ENCODE measurements at places on chromosomes 6 and 20.

DNA sequence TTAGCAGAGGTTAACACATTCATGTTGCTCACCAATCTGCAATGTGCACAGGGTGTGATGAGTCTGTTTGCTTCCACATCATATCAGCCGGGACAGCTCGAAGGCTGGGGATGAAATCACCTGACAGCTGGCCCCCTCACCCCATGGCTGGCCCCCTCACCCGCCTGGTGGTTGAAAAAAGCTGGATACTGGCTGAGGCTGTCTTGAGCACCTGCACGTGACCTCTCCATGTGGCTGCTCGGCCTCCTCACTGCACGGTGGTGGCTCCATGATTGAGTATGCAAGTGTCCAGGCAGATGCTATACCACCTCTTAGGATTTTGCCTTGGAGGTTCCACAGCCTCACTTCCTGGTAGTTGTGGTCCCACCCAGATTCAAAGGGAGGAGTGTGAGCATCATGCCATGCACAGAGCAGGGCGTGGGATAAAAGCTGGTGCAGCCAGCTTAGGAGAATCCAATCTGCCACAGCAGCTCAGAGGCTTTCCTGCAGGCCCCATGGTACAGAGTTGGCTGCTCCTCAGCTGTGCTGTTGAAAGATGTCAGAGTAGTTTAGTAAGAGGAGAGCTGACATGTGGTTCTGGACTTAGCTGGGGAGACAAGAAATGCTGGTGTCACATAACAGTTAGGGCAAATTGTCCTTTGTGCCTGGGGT lies 29.6 kb upstream of the SYNDIG1 start:
- peak; percentile 48 for DNase-seq

GRCh38 chr6:16514249-16514648 lies 247.0 kb downstream of the ATXN1 start:
- DNase-seq: peak; percentile 74

GRCh38 chr6:136031982-136032381 lies 180.5 kb downstream of the PDE7B start:
- peak; percentile 34 for DNase-seq

- peak; percentile 39 for DNase-seq
These were observed 197.7 kb downstream of the BCAS1 start for GRCh38 chr20:53872561-53873229.

DNA sequence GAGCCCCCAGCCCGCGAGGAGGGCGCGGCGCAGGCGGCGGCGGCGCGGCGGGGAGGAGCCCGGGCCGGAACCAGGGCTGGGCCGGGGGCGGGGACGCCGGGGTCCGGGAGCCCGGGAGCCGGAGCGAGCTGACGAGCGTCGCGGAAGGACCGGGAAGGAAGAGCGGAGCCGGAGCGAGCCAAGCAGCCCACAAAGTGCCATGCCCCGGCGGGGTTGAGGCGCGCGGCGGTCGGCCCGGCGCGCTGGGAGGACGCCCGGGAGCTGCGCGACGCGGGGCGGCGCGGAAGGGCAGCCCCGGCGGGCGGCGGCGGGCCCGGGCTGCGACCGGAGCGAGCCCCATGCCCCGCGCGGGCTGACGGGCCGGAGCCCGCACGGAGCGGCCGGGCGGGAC lies 289 bp downstream of the FOXP4 start:
- peak; percentile 44 for DNase-seq

DNA sequence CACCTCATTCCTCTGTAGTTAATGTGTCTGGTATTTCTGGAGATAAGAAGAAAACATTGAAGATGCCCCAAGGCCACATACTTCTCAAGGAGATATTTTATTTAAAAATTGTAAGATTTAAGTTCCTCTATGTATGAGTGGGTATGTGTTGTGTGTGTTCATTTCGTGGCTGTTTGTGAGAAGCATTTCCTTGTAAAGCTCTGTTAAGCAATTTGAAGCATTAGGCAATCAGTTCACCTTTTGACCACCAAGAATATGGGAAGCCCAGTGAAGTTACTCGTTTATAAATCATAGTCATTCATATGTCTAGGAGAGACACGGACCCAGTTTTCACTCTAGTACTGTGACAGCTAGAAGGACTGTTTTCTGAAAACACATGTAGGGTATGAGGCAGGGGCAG lies 717.6 kb upstream of the MAP3K7 start:
- DNase-seq: no peak

GRCh38 chr20:3803854-3804253 lies 7.7 kb downstream of the CDC25B start:
- no peak for DNase-seq

- DNase-seq: no peak
These were observed 164.9 kb downstream of the SCML4 start for GRCh38 chr6:107658920-107659865.

GRCh38 chr6:169472786-169473416 lies 219.3 kb upstream of the THBS2 start:
- DNase-seq: no peak

DNA sequence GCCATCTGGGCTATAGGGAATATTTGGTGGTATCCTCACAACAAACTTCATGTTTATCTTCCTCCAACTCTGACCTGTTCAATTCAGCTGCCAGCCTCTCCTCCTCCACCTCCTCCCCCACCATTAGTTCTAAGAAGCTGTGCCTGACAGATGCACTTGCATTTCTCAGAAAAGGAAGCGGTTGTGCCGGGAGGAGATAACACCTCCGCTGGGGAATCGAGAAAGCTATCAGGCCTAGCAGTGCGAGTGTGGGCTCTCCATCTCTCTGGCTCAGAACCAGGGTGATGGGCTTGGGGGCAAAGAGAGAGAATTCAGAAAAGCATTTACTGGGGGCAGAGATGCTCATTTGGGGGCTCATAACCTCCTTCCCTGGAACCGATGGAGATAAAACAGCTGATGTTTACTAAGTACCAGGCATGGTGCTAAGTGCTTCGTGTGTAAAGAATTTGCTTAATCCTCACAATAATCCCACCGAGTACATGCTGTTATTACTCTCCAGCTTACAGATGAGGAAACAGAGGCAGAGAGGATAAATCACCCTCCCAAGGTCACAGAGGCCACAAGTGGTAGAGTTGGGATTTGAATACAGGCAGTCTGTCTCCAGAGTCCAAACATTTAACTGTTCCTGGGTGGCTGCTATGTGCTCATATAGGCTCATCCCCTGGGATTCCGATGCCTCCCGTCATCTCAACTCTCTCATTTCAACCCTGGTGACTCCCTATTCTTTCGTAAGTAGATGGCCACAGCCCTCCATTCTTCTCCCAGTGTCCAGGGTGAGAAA lies 38.3 kb downstream of the COX4I2 start:
- no peak for DNase-seq

GRCh38 chr20:46581391-46581790 lies 30.9 kb upstream of the OCSTAMP start:
- DNase-seq: no peak

DNA sequence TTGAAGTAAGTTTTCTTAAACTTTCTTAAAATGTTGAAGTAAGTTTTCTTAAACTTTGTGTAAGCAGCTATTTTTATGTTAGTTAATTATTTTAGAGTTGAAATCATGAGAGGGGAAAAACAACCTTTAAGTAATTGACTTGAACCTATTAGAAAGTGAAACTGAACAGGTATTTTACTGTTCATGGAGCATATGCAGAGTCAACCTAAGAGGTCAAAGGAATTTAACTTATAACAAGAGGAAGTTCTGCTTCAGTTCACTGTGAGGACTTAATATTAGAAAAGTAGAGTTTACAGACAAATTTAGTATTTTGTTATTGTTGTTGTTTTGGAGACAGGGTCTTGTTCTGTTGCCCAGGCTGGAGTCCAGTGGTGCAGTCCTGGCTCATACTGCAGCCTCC lies 38.0 kb downstream of the CDYL start:
- DNase-seq: no peak

- no peak for DNase-seq
These were observed 9.4 kb downstream of the ARFGAP1 start for GRCh38 chr20:63281742-63282665.

GRCh38 chr20:43954704-43955061 lies 40.0 kb downstream of the TOX2 start:
- DNase-seq: no peak

DNA sequence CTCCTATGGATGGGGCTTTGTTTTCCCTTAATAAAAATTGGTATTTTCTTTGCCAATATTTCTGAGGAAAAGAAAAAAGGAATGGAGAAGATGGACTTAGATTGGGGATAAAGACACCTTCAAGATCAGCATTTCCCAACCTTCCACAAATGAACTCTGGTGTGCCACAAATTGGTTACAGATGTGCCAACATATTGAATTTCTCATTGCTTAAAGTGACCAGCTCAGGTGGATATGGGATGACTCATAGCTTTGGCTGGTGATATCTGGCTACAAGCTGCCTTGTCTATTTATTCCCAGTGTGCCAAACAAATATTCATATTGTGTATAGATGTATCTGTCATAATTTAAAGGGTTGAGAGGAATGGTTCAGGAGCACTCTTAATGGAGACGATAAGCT lies 32.5 kb downstream of the THEMIS start:
- DNase-seq: no peak

DNA sequence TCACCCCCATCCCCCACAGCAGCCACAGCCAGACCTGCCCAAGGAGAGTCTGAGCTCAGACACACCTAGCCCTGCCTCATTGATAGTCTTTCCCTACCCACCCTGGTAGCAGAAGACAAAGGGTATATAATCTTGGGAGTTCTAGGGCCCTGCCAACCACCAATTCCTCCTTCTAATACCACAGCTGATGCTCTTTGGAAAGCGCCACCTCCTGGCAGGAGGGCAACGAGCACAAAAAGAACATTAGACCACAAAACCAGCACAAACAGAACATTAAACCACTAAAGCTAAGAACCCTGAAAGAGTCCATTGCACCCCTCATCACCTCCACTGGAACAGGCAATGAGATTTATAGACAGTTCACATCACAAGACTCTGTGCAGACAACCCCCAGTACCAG lies 195.8 kb upstream of the FUT9 start:
- DNase-seq: no peak

- no peak for DNase-seq
These were observed 126.9 kb downstream of the SYCP2 start for GRCh38 chr20:59806578-59806975.

- DNase-seq: no peak
These were observed 58.0 kb downstream of the GFOD1 start for GRCh38 chr6:13429406-13429753.

- DNase-seq: peak; percentile 24
These were observed 73.3 kb downstream of the OTOR start for GRCh38 chr20:16821211-16822089.

DNA sequence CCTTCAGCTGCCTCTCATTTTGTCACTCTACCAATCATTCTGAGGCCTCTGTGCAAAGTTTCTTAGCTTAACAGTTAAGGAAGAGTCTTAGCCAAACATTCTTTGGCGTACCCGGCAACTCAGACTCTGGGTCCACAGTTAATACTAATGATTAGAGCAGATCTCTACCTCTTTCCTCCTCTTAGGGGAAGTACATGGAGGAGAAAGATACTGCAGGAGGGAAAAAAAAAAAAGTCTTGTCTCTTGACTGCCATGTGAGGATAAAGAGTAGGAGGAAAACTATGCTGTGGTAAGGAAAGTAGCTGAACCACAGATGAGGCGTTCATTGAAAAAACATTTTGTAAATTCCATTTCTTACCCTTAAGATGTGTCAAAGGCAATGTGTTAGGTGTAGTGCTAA lies 44.0 kb upstream of the MARCKS start:
- DNase-seq: no peak

DNA sequence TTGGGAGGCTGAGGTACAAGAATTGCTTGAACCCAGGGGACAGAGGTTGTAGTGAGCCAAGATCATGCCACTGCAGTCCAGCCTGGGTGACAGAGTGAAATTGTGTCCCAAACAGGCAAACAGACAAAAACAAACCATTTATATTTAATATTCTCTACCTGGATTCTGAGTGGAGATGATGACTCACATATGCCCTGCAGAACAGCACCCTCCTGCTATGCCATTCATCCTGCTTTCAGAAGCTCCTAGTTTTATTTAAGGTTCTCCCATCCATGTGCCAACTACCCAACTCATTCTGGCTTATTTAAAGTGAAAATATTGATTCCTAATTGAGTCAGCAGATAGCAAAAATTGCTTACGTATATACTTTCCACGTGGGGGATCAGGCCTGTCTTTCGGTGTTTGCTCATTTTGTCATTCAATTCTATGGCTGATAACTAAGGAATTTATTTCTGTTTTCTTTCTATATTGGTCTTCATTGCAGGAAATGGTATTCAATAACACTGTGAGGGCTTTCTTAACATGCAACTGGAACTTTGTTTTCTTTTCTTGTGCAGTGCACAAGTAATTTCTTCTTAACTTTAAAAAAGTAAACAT lies 459.1 kb upstream of the JAG1 start:
- no peak for DNase-seq

- DNase-seq: no peak
These were observed 869.1 kb downstream of the QKI start for GRCh38 chr6:164283574-164283973.

GRCh38 chr20:49346682-49347081 lies 68.8 kb upstream of the ZNFX1 start:
- DNase-seq: no peak

DNA sequence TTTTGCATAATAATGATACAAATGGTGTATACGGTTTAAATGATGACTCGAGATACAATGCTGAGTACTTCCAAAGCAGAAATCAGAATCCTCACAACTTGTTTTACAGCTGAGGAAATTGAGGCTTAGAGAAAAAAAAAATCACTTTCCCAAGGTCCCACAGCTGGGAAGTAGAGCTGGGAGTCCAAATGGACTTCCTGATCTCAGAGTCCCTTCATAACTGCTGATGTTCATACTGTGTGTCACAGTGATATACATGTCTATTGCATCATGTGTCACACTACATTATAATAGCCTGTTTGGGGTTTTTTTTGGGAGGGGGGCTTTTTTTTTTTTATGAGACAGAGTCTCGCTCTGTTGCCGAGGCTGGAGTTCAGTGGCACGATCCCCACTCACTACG lies 8.5 kb downstream of the HM13 start:
- DNase-seq: no peak

- DNase-seq: no peak
These were observed 466.9 kb downstream of the KIF16B start for GRCh38 chr20:16106191-16106849.

DNA sequence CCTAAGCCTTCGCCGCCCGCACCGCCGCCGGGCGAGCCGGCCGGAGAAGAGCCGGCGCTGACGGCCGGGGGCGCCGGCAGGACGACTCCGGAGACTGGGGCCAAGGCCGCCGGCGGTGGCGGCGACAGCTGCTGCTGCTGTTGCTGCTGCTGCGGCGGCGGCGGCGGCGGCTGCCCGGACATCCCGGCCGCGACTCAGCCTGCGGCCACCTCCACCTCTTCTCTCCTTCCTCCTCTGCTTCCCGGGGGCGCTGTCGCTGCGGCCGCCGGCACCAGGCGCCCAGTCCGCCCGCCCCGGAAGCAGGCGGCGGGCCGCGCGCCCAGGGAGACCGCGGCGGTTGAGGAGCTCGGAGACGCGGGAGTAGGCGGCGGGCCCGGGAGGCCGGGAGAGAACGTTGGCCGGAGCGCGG lies 307 bp downstream of the RANBP9 start:
- DNase-seq: no peak

- no peak for DNase-seq
These were observed 147.8 kb upstream of the DTNBP1 start for GRCh38 chr6:15810618-15811017.
